Ascending aorta (tissue), 2 donors: ENCODE measurements at places on chromosomes 5 and 9.
A peak's percentile ranks its signal among the peaks of the same experiment; 100 is the strongest.

DNA sequence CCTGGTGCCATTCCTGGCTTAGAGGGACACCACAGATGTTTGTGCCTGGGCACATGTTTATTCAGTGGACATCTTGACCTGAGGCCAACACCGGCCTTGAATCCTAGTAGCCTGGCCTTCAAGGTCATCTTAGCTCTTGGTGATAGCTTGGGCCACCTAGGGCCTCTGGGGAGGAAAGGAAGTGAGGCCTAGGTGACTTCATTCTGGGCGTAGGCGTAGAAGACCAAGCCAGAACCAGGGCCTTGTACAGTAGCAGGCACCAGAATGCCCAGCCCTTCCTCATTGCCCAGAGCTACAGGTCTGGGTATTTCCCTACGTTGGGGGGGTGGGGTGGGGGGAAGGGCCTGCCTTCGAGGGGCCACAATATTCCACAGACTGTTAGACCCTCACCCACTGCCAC, 33.8 kb downstream of the WNK2 start:
- H3K27me3 ChIP-seq = no peaks in the 10 kb centered on the region
- no peaks in the 10 kb centered on the region for H3K36me3 ChIP-seq
- DNase-seq = no peak
- no peak overlapping the region for H3K4me3 ChIP-seq
- H3K27ac ChIP-seq = no peak overlapping the region

DNA sequence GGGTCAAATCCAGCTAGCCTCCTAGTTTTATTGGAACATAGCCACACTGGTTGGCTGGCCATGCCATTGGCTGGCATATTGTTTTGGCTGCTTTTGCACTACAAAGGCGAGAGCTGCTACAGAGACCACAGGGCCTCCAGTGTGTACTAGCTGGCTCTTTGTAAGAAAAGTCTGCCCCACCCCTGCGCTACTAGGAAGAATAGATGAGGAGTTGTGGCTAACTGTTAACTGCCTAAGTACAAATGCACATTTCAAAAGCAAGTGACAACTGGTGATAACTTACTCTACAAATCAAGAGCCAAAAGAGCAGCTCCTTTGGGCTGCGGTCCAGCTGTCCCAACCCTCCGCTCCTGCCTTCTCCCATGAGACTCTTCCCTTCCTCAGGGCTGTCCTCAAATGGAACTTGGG, 63.9 kb downstream of the SERINC5 start:
- no peaks in the 10 kb centered on the region for H3K27me3 ChIP-seq
- no peak for DNase-seq
- peak overlapping the region; percentile 4 for H3K27ac ChIP-seq
- no peaks in the 10 kb centered on the region for H3K36me3 ChIP-seq
- no peaks in the 10 kb centered on the region for H3K4me1 ChIP-seq

GRCh38 chr5:178121391-178122276, 8.3 kb downstream of the N4BP3 start:
- no peaks in the 10 kb centered on the region for H3K27me3 ChIP-seq
- no peak overlapping the region for H3K27ac ChIP-seq
- no peak overlapping the region for H3K4me3 ChIP-seq
- no peak for DNase-seq

DNA sequence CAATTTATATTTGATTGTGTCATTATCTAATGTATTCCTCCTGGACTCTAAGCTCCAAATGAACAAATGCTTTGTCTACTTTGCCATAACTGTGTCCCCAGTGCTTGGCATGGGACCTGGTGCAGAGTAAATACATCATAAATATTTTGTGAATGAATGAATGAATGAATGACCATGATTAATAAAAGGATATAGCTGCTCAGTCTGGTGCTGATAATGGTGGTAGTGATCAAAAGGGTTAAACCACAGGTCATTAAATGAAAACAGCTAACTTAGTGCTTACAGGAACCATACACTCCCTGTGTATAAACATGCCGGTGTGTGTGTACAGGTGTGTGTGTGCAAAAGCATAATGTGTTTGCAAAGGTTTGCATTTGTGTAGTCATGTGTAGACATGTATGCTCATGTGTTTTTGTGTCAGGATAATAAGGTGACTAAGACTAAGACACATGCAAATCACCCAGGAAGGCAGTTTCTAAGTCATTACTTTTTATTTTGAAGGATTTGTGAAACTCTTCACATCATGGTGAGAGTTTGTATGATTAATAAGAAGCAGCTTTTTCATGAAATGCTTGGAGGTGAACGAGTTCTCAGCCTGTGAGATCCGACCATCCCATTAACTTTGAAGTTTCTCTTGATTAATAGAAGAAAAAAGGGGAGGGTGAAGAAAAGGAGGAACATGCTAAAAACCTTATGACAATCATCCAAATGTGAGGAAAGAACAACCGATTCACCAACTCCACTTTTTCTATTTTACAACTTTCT, 24.6 kb downstream of the SPARC start:
- peaks cover 54% of the 10 kb centered on the region for H3K36me3 ChIP-seq
- peak overlapping the region; percentile 98 for H3K27ac ChIP-seq
- H3K4me1 ChIP-seq = peaks cover 35% of the 10 kb centered on the region
- no peaks in the 10 kb centered on the region for H3K27me3 ChIP-seq

DNA sequence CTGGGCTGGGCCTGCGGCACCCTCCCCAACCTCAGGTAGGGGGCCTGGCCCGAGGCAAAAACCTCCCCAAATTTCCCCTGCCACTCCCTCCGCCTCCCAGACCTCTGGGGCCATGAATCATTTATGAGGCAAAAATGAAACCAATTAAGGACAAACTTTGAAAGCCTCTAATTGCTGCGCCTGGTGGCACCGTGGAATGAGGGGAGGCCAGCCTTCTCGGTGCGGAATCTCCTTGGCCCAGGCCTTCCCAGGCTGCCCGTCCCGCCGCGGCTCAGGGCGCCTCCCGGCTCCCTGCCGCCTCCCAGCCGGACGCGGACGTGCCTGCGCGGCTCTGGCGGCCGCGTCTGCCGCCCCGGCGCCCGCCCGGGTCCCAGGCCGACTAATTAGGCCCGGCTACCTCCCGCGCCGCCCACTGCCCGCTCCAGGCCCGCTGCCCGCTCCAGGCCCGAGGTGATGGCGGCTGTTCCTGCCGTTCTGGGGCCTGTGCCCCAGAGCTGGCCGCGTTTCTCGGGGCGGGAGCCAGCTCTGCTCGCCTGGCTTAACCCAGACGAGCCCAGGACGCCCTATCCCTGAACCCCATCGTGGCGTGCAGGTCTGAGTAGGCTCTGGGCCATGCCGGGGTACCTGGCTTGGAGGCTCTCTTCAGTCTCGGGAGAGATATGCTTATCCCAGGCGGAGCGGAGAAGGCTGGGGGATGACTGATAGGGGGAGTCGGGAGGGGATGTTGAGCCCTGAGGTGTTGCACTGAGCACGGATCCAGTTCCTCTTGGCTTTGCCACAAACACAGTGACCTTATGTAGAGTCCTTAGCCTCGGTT, 20.1 kb downstream of the CXXC5 start:
- H3K36me3 ChIP-seq = no peaks in the 10 kb centered on the region
- H3K27ac ChIP-seq = peak overlapping the region; percentile 96
- no peak for DNase-seq
- peaks cover 86% of the 10 kb centered on the region for H3K4me1 ChIP-seq
- H3K4me3 ChIP-seq = peak overlapping the region; percentile 51

GRCh38 chr9:137975936-137976565, 98.5 kb downstream of the CACNA1B start:
- no peaks in the 10 kb centered on the region for H3K27me3 ChIP-seq
- no peak overlapping the region for H3K4me3 ChIP-seq
- DNase-seq = peak; percentile 50

- no peak for DNase-seq
- no peak overlapping the region for H3K4me3 ChIP-seq
- no peaks in the 10 kb centered on the region for H3K4me1 ChIP-seq
- H3K27ac ChIP-seq = no peak overlapping the region
- no peaks in the 10 kb centered on the region for H3K36me3 ChIP-seq
Observed at GRCh38 chr5:73648515-73648914, 22.5 kb downstream of the ARHGEF28 start.

DNA sequence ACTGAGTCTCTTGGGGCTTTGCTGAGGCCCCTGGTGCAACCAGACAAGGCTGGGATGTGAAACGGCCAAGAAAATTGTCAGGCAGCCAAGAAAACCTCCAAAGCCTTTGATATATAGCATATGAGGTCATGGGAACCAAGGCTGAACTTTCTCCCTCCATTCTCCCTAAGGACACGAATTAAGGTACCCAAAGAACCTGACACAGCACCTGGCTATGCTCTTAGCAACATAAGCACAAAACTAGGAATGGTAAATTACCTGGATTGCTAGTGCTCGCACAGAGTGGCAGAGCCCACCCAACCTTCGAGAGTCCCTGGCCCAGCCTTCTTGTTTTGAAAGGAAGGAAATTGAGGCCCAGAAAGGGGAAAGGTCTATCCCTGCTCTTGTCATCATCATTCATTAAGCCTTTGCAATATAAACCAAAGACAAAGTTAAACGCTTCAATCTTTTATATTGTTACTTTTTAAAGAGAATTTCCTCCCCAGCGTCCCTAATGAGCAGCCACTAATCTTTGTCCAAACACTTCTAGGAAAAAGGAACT, 220.0 kb upstream of the NR4A3 start:
- no peak for DNase-seq
- H3K4me1 ChIP-seq = no peaks in the 10 kb centered on the region

- DNase-seq = peak; percentile 46
Observed at GRCh38 chr9:114084282-114085073, 6.4 kb upstream of the AMBP start.
